ENCODE measurements at places on chromosomes 1 and 21.

DNA sequence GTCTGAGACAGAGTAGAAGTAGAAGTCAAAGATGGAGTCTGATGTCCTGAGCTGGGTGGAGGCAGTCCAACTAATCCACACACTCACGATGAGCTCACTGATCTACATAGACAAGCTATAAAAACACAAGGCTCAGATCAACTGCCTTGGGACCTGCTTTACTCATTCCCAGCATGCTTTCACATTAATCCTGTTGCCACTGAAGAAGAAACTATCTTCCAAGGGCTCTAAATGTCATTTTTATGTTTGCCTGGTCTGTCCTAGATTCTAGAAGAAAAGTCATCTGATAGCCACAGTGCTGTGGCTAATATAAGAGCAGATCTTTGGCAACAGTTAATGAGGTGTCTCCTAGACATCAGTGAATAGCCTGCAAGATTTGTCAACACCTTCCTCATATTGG lies 522.7 kb downstream of the NUF2 start:
- no peak for DNase-seq

DNA sequence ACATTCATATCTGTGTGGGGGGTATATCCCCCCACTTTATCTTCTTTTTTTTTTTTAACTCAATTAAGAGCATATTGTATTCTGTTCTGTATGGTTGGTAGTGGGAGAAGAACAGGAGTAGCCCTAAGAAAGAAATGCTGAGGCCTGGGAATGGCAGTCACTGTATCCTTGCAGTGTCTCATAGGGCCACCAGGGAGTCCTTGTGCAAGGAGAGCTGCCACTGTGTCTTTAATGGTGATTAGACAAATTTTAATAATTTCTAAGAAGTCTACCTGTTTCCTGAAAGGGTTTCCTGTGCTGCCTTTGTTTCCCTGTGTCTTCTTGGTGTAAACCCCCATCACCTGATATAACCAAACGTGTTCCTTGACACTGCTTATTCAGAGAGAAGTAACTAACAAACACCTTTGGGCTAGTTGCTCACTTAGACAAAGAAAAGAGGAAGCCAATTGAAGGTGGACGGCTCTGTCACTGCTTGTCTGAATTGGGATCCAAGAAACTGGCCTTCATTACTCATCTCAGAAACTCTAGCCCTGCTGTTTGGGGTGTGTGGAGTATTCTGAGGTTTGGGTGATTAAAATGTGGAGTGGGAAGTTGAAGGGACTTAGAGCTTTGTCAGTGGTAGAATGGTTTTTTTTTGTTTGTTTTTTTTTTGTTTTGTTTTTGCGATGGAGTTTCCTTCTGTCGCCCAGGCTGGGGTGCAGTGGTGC lies 15.2 kb downstream of the GIPC2 start:
- no peak for DNase-seq

- DNase-seq, result no peak
Observed at GRCh38 chr1:96525657-96526557, 195.7 kb upstream of the PTBP2 start.

- DNase-seq, result no peak
Observed at GRCh38 chr1:192099328-192099727, 58.9 kb upstream of the RGS18 start.

DNA sequence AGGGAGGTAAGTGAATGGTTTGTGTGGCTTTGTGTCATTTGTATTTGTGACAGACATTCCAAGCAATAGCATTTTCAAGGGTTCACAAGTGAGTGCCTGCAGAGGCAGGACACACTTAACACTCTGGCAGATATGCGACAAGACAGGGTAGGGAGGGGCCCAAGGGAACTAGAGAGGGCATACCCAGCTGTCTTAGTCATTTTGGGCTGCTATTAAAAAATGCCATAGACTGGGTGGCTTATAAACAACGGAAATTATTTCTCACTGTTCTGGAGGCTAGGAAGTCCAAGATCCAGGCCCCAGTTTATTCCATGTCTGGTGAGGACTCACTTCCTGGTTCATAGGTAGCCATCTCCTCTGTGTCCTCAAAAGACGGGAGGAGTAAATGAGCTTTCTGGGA lies 137.4 kb downstream of the FGGY start:
- no peak for DNase-seq
